ENCODE measurements at places on chromosomes 1 and 21.

- no peak for DNase-seq
Measured at GRCh38 chr1:47684518-47684917, 246.7 kb downstream of the FOXD2 start.

DNA sequence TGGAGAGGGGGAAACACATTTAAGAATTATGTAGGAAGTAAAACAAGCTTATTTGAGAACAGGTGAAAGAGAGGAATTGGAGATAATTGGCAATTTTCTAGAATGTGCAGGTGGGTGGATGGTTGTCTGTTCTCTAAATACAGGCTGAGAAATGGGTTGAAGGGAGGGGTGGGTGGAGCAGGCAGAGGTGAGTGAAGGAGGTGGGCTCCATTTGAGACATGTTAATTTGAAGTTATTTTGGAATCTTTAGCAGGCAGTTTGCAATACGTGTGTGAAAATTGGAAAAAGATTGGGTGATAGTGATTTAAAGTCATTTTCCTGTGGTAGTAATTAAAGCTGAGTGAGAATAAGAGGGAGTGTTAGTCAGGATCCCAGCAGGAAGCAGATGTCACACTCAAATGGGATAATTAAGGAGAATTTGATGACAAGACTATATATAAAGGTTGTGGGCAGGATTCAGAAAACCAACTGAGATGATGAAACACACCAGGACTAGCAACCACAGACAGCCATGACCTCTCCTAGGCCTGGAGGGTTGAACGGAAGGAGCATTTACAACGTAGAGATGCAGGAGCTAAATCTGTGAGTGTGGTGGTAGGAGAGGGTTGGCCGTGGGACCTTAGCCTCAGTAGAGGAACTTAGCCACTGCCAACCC lies 40.6 kb downstream of the CHRM3 start:
- no peak for DNase-seq

DNA sequence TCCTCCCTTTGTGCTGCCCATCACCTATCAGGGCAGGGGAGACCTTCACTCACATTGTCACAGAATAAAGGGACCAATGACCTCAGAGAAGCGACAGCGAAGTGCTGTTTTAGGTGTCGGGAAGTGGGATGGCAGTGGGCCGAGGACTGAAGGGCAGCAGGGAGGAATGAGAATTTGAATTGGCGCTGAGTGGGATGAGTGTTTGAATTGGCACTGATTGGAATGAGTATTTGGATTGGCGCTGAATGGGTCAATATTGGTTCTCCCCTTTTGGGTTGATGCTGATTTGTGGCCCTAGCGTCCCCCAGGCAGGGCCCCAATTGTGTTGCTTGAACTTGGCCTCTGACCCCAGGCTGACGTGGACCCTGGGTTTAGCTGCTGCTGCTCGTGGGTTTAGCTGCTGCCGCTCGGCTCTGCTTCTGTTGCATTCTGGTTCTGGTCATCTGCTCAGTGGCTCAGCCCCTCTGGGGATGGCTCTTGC lies 12.4 kb upstream of the UMODL1 start:
- no peak for DNase-seq

DNA sequence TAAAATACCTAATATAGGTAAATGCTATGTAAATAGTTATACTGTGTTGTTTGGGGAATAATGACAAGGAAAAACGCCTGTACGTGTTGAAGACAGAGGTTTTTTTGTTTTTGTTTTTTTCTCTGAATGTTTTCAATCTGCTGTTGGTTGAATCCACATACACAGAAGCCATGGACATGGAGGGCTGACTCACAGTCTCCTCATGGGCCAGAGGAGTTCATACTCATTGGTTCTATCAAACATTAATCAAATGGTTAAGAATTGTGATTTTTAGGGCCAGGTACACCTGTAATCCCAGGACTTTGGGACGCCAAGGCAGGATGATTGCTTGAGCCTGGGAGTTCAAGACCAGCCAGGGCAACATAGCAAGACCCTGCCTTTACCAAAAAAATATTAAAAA lies 20.5 kb downstream of the MIER1 start:
- DNase-seq, result no peak

DNA sequence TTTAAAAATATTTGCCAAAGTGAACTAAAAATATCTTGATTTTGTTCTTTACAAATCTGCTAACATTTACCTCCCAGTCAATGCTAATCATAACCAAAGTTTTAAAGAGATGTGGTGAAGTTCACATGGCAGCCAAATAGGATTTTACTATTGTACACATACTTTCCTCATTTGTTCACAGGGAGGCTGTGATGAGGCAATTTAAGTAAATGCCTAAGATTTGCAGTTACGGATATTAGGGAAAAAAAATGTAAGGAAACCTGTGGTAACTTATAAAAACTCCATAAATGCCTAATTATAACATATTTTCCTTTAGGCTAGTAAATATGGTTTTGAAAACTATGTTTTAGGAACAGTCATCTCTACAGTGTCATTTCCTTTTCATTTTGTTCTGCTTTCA lies 32.4 kb downstream of the RGS5 start:
- DNase-seq, result no peak

DNA sequence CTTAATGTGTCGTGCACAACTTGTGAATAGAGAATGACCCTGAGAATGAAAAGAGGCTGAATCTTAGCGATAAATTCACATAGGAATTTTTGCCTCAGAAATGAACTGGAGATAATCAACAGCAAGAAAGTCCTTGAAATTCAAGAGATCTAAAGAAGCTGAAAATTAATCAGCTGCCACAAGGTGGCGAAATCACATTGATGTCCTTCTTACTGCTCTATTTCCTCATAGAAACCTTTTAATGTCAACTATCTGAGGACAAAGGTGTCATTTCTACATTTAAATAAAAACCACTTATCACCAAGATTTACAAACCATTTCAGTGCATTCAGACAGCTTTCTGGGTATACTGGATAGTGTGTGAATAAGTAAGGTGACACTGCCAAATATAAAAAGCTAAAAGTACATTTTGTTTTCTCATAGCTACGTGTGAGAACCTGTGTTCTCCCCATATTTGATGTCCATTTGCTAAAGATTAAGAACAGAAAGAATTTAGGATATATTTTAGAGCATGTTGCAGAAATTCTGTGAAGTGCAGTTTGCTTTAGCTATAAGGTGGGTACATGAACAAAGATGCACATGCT lies 485.3 kb upstream of the PTBP2 start:
- DNase-seq, result no peak

- DNase-seq, result no peak
Measured at GRCh38 chr1:67764633-67765032, 68.6 kb downstream of the GNG12 start.

GRCh38 chr1:213692321-213692720 lies 295.5 kb upstream of the PROX1 start:
- no peak for DNase-seq

DNA sequence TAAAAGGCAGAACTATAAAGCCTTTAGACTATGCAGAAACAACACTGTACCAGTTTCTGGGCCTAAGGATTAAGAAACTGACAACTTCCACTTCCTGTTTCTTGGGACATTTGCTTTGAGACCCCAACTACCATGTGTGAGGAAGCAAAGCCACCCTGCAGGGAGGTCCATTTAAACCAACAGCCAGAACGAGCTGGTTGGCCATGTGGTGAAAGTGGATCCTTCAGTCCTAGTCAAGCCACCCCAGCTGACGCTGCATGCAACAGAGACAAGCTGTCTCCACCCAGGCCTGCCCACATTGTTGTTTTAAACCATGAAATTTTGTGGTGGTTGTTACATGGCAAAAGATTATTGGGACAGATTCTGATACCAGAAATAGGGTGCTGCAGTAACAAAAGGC lies 31.8 kb upstream of the SLFNL1 start:
- DNase-seq, result no peak

Data from T-helper 22 cell (primary cell).